ENCODE measurements at places on chromosomes 2 and 18. TPM values are rescaled to one million over a fixed set of nuclear protein-coding genes. Genes with fewer than 3 reads are reported as not detected.

GRCh38 chr2:176074919-176075425 is 8.8 kb downstream of the EVX2 start:
- no peak overlapping the region for H3K27ac ChIP-seq
- no peak overlapping the region for H3K4me3 ChIP-seq
- H3K27me3 ChIP-seq: peaks cover 100% of the 10 kb centered on the region

DNA sequence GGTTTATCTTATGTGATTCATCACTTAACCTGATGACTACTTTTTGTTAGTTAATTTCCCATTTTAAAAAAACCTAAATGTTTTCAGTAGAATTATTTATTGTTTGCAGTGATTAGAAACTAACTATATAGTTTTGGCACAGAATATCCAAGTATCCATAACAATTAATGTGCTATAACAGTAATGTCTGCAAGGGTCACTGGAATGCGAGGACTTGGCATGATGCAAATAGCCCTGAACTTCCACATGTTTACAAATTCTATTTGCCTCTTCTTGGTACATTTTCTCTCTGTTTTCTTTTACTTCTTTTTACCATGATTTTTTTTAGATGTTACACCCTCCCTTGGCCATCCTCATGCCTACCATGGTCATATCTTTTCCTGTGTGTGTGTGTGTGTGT is 49.3 kb upstream of the GALNT3 start:
- H3K36me3 ChIP-seq: no peaks in the 10 kb centered on the region
- H3K27ac ChIP-seq: no peak overlapping the region
- H3K4me1 ChIP-seq: peaks cover 14% of the 10 kb centered on the region
- no peak overlapping the region for H3K4me3 ChIP-seq

LRRTM4 gene
- total RNA-seq: 17.3 TPM

- DNase-seq: no peak
- no peak overlapping the region for H3K4me3 ChIP-seq
- no peaks in the 10 kb centered on the region for H3K27me3 ChIP-seq
- H3K4me1 ChIP-seq: peaks cover 36% of the 10 kb centered on the region
These were observed 14.1 kb upstream of the INO80C start for GRCh38 chr18:35511833-35512232.

Data from neural progenitor cell (in vitro differentiated cells).